GOT3 (cell line): ENCODE measurements at places on chromosomes 7 and 10.

DNA sequence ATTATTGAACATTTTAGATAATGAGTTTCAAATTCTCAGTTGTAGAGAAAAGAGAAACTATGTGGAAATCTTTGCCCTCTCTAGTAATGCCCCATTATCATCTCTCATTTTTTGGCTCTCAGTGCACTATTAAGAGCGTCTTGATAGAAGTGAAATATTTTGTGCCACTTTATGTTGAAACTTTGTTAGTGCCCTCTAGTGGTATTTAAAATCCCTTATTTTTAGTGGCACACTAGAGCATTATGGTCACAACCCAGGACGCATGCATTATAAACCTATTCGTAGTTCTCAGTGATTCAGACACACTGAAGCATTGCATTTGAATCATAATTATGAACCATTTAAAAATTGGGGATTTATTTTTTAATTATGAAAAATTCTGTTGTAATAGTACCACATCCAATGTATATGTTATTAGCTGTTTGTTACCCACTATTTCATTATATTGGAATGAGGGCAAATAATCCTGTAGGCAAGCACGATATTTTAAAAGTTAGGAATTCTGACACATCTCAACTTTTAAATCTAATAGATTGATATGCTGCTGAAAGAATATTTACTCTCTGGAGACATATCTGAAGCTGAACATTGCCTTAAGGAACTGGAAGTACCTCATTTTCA is 21.9 kb downstream of the PDCD4 start:
- no peak for DNase-seq

- no peak for DNase-seq
Measured at GRCh38 chr10:84695902-84696301, 367.5 kb downstream of the CCSER2 start.

- no peak for DNase-seq
Measured at GRCh38 chr10:35442592-35442991, 106.3 kb downstream of the CCNY start.

GRCh38 chr10:34175121-34175520 is 640.0 kb downstream of the PARD3 start:
- no peak for DNase-seq

DNA sequence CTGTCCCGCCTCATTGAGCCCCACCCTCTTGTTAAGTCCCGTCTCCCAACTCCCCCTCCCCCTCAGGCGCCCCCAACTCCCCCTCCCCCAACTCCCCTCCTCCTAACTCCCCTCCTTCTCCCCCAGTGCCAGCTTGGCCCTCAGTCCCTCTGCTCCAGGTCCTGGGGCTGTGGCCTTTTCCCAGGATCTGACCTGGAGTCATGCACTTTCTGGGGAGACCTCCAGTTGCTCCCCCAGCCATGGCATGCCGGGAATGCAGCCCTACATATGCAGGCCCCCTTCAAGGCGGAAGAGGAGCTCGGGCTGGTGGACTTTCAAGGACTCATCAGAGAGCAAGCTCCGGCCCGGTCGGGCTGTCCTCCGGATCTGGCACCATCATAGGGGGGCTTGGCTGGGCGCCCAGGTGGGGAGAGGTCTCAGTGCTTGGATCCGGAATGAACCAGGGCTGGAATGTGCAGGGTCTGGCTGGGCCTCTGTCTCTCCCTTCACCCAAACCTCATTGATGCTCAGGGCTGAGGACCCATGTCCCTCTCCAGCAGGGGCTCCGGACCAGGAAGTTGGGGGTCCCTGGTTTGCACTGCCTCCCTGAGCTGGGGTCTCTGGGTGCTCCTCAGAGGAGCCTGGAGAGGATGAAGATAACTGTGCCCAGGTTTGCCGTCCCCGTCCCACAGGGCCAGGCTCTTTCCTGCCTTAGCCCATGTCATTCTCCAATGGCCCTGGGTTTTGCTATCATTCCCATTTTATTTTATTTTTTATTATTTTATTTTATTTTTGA is 41.1 kb downstream of the TMEM270 start:
- DNase-seq = no peak

GRCh38 chr7:139065323-139065722 is 29.5 kb upstream of the ZC3HAV1L start:
- no peak for DNase-seq

DNA sequence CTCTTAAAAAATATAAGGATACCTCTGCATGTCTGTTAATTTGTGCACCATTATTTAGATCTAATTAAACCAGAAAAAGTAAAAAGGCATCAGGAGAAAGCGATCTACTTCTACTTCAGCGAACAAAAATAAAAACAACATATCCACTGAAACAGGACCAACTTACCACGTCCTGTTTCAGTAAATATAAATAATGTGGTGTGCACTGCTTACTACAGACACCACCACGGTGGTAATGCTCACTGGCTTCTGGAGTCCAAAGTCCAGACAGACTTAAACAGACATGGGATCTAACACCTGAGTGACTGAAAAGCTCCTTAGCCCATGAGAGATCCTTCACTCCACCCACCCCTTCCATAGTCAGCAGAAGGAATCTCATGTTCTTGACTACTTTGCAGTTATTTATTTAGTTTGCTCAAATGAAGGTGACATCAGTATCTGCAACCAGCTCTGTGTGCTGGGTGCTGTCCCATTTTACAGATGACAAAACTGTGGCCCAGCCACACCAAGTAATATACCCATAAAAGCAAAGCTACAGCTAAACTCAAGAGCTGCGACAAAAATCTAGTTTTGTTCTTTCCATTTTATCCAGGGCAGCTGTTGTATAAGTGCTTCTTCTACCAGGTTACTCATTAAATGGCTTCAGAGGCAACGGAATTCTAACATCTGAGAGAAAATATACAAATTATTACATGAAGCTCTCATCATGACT is 62.1 kb upstream of the NCAPG2 start:
- no peak for DNase-seq

DNA sequence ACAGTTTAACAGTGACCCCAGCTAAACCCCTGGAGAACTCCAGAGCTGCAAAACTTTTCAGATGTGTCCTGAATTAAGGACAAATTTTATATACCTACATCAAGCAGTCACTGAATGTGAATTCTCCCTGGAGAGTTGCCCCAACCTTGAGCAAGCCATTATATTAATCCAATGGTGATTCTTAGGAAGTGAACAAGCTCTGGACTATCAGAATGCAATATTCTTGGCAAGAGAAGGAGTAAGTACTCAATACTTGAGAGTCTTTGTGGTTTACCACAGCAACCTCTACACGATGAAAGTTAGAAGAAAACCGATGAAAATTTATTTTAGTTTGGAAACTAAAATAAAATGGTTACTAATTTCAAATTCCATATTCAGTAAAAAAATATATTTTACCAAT is 19.3 kb upstream of the ZNF365 start:
- no peak for DNase-seq

DNA sequence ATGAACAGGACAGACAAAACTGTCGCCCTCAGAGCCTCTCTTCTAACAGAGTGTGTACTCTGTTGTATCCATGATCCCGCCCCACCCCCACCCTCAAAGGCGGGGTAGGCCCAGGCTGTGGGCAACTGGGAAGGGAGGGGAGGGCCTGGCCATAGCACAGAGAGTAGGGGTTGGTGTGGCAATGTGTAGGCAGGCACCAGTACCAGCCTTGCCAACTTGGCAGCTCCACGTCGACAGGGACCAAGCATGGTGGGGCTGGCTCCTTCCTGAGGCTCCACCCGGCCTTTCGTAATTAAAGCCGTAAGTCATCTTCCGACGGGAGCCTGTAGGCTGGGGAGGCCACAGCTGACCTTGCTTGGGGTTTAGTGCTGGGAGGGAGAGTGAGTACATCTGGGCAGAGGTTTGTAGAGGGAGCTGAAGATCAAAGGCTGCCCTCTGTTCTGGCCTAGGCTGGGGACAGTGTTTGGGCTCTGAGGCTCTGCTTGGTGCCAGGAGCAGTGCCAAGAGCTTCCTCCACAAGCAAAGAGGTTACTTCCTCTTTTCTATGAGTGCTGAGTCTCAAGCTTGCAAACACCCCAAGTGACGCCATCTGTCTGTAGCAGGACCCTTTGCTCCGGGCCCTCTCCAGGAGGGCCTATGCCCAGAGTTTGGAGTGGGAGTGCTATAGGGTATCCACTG is 121.6 kb downstream of the C10orf105 start:
- DNase-seq = no peak

DNA sequence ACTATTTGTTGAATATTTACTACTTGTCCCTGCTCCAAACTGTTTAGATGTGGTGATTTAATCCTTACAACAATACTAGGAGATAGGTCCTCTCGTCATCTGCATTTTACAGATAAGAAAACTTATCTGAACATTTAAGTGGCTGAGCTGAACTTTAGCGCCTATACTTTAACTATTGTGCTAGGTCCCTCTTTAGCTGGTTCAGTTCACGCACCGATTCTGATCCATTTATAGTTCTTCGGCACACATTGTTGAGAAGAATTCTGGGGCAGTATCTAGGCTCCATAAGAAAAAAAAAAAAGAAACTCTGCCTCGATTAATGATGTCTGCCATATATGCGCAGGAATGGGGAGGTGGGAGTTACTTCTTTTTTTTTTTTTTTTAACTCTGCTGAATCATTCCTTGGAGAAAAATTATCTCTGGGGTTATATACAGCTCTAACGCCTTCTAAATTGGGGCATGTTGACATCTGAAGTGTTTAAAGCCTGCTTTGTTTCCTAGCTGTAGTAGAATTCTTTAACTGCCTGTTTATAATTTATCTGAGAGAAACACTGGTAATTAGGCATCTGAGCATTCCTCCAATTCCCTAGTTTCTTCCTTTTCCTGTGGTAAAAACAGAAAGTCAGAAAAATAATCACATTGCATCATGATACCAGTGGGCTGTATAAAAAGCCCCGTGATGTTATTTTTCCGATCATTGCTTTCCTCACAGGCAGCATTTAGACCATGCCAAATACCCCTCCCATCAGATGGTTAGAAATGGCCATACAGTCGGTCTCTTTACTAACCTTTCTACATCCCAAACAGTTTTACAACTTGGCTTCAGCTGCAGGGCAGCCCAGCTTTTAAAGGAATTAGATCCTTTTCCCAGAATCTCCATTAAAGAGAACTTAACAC is 98.5 kb upstream of the KDM7A start:
- no peak for DNase-seq

- DNase-seq = no peak
Measured at GRCh38 chr7:129644634-129645230, 33.2 kb downstream of the NRF1 start.
